ENCODE measurements at places on chromosomes 16 and 17. TPM values are rescaled to one million over a fixed set of nuclear protein-coding genes. Genes with fewer than 3 reads are reported as not detected.
A peak's percentile ranks its signal among the peaks of the same experiment; 100 is the strongest.

Gene TERB1
- 0.39 TPM for total RNA-seq

Gene SCO1
- 20.6 TPM for total RNA-seq

Gene HOXB1
- not detected for total RNA-seq

DNA sequence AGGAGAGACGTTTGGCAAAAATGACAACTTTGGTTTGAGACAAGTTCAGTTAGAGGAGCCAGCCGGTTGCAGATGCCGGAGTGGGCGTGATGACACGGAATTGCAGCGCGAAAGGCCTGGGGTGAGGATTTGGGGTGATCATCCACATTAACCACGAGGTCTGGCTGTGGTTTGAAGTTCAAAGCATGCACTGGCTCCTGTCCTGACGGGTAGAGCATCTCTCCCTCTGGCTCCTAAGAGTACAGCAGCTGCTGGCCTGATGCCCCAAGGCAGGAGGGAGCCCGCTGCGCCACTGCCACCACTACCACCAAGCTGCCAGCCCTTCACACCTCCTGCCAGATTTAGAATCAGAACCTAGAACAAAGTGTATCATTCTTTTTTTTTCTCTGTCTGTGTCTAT, 3.7 kb downstream of the RHBDL3 start:
- H3K27me3 ChIP-seq = peaks cover 13% of the 10 kb centered on the region
- peak overlapping the region; percentile 15 for H3K27ac ChIP-seq
- DNase-seq = no peak

GRCh38 chr17:17750881-17751280, 69.6 kb downstream of the RAI1 start:
- H3K27me3 ChIP-seq = peaks cover 17% of the 10 kb centered on the region
- no peaks in the 10 kb centered on the region for H3K36me3 ChIP-seq
- DNase-seq = no peak
- peak overlapping the region; percentile 89 for H3K27ac ChIP-seq
- H3K4me1 ChIP-seq = peaks cover 53% of the 10 kb centered on the region

DNA sequence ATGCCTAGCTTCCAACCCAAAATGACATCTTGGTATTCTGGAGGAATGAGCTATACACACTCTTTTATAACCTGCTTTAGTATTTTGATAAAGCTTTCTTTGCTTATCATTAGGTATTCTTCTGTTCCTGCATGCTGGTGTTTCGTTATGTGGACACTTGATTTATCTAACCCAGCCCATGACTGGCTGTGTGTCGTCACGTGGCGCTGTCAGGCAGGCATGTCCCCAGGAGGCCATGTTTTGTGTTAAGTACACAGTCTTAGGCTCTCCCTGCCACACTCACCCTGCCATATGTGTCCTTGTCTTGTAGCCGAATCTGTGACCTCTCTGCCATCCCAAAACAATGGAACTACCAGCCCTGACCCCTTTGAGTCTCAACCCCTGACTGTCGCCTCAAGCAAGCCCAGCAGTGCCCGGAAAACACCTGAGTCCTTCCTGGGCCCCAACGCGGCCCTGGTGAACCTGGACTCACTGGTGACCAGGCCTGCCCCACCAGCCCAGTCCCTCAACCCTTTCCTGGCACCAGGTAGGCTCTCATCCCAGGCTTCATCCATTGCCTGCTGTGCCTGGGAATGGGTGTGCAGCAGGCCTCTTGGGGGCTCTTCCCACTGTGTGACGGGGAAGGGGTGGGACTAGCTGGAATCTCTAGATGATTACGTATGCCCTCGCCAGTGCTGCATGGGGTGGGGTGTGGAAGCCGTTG, 30.8 kb downstream of the B9D1 start:
- H3K4me1 ChIP-seq = peaks cover 2% of the 10 kb centered on the region
- no peak overlapping the region for H3K4me3 ChIP-seq
- peaks cover 8% of the 10 kb centered on the region for H3K36me3 ChIP-seq
- peaks cover 5% of the 10 kb centered on the region for H3K27me3 ChIP-seq
- no peak for DNase-seq

GRCh38 chr16:50463581-50464324, 84.4 kb upstream of the NKD1 start:
- H3K4me1 ChIP-seq = peaks cover 16% of the 10 kb centered on the region
- no peaks in the 10 kb centered on the region for H3K36me3 ChIP-seq
- no peak for DNase-seq
- peak overlapping the region; percentile 43 for H3K27ac ChIP-seq
- no peak overlapping the region for H3K4me3 ChIP-seq

DNA sequence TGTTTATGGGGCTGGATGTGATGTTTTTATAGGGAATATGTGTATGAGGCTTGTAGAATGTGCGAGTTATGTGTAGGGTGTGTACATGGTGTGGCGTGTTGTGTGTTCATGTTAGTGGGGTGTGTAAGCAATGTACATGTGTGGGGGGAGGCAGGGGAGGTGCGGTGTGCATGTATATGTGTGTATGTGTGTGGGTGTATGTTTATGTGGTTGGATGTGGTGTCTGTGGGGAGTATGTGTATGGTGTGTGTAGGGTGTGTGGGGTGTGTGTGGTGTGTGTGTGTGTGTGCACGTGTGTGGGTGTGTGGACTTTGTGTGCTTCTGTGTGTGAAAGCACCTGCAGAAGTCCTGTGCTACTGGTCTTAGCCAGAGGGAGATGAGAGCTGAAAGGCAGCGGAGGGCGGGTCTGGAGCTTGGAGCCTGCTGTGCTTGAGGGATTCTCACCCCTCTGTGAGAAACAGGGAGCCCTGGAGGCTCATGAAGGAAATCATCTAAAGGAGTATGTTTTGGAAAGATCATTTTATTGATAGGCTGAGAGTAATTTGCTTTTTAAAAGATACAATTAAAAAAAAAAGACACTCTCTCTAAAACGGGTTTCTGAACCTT, 222.7 kb downstream of the HS3ST4 start:
- H3K4me3 ChIP-seq = no peak overlapping the region
- no peak for DNase-seq
- no peaks in the 10 kb centered on the region for H3K4me1 ChIP-seq
- no peaks in the 10 kb centered on the region for H3K36me3 ChIP-seq

GRCh38 chr17:79887451-79887991, 48.3 kb upstream of the CBX4 start:
- peaks cover 12% of the 10 kb centered on the region for H3K27me3 ChIP-seq
- H3K4me1 ChIP-seq = peaks cover 2% of the 10 kb centered on the region
- H3K36me3 ChIP-seq = no peaks in the 10 kb centered on the region
- no peak for DNase-seq

DNA sequence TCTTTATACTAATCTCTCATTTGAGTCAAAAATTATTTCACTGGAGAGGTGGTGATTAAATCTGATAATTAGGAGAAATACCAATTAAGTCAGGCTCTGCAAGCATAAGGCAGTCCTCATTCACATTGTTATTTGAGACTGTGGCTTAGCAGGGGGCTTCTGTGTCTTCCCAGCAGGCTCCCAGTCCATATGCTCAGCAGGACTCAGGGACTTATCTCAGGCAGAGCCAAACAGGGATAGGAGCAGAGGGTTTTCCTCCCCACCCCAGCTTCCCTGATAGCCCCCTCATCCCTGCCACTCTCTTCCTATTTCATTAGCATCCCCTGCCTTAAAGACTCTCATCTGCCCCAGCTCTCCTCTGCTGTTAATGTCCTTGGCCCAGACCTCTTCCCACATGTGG, 104.3 kb upstream of the DNAH9 start:
- peaks cover 2% of the 10 kb centered on the region for H3K27me3 ChIP-seq
- no peak for DNase-seq
- peaks cover 22% of the 10 kb centered on the region for H3K4me1 ChIP-seq
- peaks cover 5% of the 10 kb centered on the region for H3K36me3 ChIP-seq
- peak overlapping the region; percentile 23 for H3K4me3 ChIP-seq

- DNase-seq = peak; percentile 80
- no peak overlapping the region for H3K4me3 ChIP-seq
- peak overlapping the region; percentile 48 for H3K27ac ChIP-seq
- H3K4me1 ChIP-seq = peaks cover 10% of the 10 kb centered on the region
- H3K36me3 ChIP-seq = no peaks in the 10 kb centered on the region
- H3K27me3 ChIP-seq = peaks cover 1% of the 10 kb centered on the region
These were observed 20.5 kb downstream of the CDIP1 start for GRCh38 chr16:4517812-4518680.

DNA sequence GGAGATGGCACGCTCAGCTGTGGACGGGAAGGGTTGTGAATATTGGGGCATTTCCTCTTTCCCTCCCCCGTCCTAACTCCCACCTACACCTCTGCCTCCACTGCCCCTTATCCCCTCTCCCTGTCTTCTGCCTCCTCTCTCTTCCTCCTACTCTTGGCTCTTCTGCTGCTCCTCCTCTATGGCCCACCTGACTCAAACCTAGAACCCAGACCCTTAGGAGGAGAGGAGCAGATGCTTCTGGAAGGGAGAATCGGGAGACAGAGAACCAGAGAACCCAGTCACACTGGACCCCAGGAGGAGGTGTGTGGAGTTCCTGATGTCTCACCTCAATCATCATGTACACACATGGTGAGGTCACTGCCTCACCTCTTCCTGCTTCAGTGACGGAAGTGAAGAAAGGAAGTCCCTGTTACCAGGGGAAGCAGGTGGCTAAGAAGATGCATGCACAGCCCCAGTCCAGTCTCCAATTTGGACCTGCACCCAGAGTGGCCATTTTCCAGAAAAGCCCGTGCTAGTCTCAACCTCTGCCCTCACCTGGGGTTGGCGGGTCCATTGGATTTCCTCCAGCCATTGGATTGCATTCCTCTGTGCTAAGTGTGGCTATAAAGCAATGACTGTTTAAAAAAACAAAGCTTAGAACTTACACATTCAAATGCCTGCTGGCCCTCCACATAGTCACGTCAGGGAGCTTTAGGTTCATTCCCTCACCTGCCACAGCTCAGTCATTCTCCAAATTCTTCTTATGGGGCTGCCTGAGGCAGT, 4.0 kb downstream of the RNF222 start:
- no peak overlapping the region for H3K27ac ChIP-seq
- peaks cover 4% of the 10 kb centered on the region for H3K27me3 ChIP-seq
- H3K36me3 ChIP-seq = no peaks in the 10 kb centered on the region
- no peak for DNase-seq

GRCh38 chr16:84898447-84898846, 78.7 kb downstream of the CRISPLD2 start:
- H3K4me1 ChIP-seq = peaks cover 4% of the 10 kb centered on the region
- H3K27me3 ChIP-seq = peaks cover 3% of the 10 kb centered on the region

GRCh38 chr17:50214976-50215760, 13.7 kb upstream of the COL1A1 start:
- H3K36me3 ChIP-seq = no peaks in the 10 kb centered on the region
- peaks cover 6% of the 10 kb centered on the region for H3K27me3 ChIP-seq
- H3K4me3 ChIP-seq = no peak overlapping the region

DNA sequence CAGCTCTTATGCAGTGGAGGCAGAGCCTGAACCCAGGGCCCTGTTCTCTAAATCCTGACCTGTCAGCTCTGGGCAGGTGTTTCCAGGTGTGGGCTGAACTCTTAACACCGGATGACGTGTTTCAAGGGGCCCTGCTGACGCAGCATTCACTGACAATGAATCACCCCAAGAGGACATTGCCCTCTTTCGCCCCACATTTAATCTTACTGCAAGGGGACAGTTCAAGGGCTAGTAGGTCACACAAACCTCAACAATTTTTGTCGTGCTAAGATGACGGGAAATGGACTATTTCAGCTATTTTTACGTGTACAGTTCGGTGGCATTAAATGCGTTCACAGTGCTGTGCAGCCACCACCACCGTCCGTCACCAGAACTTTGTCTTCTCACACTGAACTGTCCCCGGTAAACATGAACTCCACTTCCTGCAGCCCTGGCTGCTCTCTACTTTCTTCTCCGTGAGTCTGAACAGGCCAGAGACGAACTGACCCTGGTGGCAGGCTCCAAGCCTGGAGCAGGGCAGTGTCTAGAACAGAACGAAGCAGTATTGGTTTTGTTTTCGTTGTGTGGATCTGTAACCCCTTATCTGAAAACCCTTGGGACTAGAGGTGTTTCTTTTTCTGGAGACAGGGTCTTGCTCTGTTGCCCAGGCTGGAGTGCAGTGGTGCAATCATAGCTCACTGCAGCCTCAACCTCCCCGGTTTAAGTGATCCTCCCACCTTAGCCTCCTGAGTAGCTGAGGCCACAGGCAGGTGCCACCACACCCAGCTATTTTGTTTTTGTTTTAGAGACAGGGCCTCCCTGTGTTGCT, 88.4 kb upstream of the CIBAR2 start:
- H3K36me3 ChIP-seq = no peaks in the 10 kb centered on the region
- H3K27ac ChIP-seq = peak overlapping the region; percentile 44
- peaks cover 10% of the 10 kb centered on the region for H3K27me3 ChIP-seq
- peaks cover 27% of the 10 kb centered on the region for H3K4me1 ChIP-seq

DNA sequence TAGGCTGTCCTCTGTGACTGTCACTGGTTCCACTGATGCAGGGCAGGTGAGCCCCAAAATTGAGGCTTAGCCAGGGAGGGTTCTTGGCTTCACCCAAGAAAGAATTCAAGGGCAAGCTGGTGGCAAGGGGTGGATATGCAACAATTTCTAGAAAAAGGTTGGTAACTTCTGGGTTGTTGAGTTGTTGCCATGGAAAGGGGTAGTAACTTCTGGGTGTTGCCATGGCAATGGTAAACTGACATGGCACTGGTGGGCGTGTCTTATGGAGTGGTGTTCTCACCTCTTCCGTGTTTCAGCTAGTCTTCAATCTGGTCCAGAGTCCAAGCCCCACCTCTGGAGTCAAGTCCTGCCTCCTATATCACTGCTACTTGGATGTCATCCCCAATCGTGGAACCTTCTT, 9.5 kb upstream of the GUCY2D start:
- no peaks in the 10 kb centered on the region for H3K4me1 ChIP-seq
- no peaks in the 10 kb centered on the region for H3K27me3 ChIP-seq
- no peak overlapping the region for H3K4me3 ChIP-seq
- H3K27ac ChIP-seq = no peak overlapping the region
- no peaks in the 10 kb centered on the region for H3K36me3 ChIP-seq

- peaks cover 2% of the 10 kb centered on the region for H3K27me3 ChIP-seq
- H3K4me1 ChIP-seq = peaks cover 13% of the 10 kb centered on the region
- peak overlapping the region; percentile 87 for H3K4me3 ChIP-seq
- H3K27ac ChIP-seq = peak overlapping the region; percentile 75
These were observed 775 bp downstream of the PRPSAP2 start for GRCh38 chr17:18858567-18859245.

- no peak for DNase-seq
- H3K36me3 ChIP-seq = no peaks in the 10 kb centered on the region
- no peak overlapping the region for H3K4me3 ChIP-seq
These were observed 65.2 kb downstream of the COX10 start for GRCh38 chr17:14134456-14134855.

Data from glutamatergic neuron (in vitro differentiated cells).